ENCODE measurements at places on chromosomes 2 and 18.

DNA sequence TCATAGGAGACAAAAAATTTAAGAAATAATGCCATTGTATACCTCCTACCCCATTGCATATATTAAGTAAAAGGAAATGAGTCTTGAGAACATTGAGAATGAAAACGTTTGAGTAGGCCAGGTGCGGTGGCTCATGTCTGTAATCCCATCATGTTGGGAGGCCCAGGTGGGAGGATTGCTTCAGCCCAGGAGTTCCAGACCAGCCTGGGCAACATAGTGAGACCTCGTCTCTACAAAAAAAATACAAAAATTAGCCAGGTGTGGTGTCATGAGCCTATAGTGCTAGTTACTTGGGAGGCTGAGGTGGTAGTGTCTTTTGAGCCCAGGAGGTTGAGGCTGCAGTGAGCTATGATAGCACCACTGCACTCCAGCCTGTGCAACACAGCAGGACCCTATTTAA, 107.7 kb upstream of the MGAT5 start:
- DNase-seq, result no peak

DNA sequence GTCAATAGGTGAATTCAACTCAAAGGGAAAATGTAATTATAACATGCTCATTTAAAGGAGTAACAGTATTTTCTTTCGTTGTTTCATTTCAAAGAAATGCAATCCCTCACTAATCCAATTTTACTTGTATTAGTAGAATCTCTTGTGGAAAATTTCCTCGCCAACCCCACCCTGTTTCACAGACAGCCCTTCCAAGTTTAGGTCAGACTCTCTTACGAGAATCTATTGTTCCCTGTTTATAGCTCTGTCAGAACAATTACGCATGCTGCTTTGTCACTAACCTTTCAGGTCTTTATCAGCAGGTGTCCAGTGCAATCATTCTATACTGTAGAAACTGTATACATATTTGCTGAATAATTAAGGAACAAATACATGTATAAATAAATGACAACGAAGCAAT, 657.8 kb upstream of the LINC00305 start:
- DNase-seq, result no peak

- DNase-seq, result no peak
Observed at GRCh38 chr2:1539441-1539840, 126.2 kb downstream of the TPO start.

DNA sequence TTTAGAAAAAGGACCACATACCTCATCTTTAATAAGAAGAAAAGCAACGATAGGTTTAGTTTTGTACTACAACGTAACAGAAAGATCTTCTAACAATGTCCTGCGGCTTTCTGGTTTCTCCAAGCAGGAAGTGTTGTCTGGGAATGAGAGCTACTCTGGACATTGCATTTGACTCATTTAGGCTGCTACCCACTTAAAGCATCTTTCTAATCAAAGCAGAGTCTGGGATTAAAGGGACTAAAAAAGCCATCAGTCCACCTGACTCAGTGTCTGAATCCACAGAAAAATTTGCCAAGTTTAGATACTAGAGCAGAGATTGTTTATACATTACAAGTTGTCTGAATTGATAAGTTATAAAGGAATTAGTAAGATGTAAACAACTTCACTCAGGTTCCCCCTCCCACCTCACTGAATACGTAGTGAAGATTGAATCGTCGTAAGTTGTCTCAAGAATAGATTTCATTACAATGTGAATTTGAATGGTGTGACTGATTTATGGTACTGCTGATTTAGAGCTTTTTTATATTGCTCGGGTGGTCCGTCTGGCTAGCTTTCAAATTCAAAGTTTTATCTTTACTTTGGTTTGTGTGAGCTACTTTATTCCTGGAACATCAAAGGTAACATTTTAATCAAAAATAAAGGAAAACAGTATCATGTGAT, 70.2 kb upstream of the SMIM21 start:
- DNase-seq, result no peak

GRCh38 chr2:179265082-179265510, 464 bp upstream of the SESTD1 start:
- no peak for DNase-seq

DNA sequence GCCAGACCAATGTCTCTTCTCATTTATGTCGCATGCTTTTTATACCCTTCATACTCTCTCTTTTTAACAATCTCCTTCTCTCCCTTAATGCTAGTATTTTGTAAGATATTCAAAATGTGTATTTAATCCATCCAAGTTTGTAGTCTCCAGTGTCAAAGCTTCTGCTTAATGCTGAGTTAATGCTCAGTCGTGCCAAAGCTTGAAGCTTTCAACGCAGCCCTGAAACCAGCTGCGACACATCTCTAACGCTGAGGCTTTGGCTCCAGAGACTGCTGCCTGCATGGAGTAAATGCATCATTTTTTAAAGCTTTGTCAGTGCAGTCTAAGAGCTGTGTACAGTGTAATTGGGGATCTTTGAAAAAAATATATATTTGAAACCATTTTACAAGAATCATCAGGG, 2108.8 kb upstream of the PIK3C3 start:
- no peak for DNase-seq

GRCh38 chr2:155368934-155369333, 670.4 kb downstream of the KCNJ3 start:
- no peak for DNase-seq

DNA sequence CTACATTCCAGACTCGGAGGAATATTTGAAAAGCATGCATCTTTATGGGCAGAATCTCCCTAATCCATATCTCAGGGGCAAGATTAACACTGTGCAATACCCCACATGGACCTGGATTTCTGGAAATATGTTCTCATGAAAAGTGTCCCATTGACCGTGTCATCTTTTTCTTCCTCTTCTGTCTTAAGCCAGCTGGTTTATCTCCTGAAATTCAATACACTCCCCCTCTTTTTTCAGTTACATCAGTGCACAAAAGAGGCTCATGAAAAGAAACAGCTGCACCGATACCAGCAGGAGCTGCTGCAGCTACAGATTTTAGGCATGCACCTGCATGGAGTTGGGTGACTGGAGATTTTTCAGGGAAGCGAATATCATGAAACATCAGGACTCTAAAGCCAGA, 117.2 kb downstream of the SLC4A3 start:
- no peak for DNase-seq

GRCh38 chr2:162925595-162925994, 87.0 kb upstream of the KCNH7 start:
- DNase-seq, result no peak

- no peak for DNase-seq
Observed at GRCh38 chr2:232835687-232836208, 34.3 kb upstream of the SNORC start.

DNA sequence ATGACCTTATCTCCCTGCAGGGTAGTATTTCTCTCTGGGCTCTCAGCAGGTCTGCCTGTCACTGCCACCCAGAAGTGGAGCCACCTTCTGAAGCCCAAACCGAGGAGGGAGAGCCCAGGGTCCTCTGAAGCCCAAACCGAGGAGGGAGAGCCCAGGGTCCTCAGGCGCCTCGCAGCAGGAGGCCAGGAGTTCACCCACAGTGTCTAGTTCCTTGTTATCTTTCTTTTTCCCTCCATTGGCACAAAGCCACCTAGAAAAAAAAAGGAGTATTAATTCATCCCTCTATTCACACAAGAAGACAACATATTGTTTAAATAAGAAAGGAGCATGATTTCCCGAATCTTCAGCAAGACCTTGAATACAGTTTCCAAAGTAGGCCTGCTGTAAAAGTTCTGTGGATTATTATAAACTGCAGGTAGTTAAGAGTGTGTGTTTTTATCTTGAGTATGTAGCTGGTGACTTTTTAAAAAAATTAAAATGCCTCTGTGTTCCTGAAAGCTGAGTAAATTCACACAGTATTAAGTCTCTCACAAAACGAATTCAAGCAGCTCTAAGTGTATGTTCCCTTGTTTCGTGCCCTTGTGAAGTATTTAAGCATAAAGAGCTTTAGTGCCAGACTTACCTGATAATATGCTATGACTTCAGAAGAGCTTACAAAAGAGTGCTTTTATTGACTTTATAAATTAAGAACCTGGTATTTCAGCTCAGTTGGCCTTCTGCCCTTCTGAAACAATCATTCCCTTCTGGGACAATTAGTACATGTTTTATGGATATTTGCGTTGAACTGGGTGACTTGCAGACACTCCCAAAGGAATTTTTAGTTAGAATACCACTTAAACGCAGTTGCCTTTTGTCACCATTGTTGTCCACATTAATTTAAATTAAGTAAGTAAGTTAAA, 11.7 kb upstream of the GRHL1 start:
- no peak for DNase-seq

- DNase-seq, result no peak
Observed at GRCh38 chr2:42843131-42843530, 50.7 kb upstream of the HAAO start.

DNA sequence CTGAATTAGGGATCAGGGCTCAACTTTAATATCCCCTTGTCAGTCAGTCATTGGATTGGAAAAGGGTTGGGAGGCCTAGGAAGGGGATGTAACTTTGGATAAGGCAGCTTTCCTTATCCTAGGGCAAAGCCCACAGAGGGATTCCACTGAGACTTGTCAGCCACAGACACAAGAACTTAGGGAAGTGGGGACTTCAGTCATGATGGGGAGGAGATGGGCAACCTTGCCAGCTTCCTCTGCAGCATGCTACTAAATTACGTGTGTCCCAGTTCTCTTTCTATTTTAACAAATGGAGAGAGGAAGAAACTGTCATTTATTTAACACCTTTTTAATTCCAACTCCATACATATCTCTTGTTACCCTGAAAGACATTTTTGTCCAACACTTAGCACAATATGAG, 237.8 kb downstream of the WDR7 start:
- no peak for DNase-seq

- DNase-seq, result no peak
Observed at GRCh38 chr2:59693231-59693959, 860.1 kb downstream of the BCL11A start.

GRCh38 chr2:46297546-46298271, 502 bp downstream of the EPAS1 start:
- DNase-seq, result peak; percentile 63

- no peak for DNase-seq
Observed at GRCh38 chr2:188364033-188364630, 72.5 kb downstream of the GULP1 start.

- DNase-seq, result no peak
Observed at GRCh38 chr18:51711298-51711889, 513.9 kb upstream of the MEX3C start.

- no peak for DNase-seq
Observed at GRCh38 chr2:227826019-227826521, 12.4 kb downstream of the CCL20 start.

DNA sequence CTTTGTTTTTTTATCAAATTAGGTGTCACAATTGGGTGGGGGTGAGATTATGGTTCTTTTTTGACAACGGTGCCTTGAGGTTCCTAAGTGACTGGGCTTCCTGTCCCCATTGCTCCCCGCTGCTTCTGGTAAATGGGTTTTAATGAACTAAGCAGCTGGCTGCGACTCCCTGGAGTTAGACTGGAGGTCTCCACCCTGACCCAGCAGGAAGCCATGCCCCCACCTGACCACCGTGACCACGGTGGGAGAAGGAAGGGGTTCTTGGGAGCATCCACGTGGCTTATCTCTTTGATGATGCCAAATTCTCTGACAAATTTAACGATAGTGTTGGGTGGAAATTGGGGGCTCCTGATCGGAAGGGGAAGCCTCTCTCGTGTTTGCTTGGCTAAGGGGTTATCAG, 12.2 kb downstream of the CNDP2 start:
- DNase-seq, result no peak

GRCh38 chr2:241759067-241759807, 17.4 kb upstream of the GAL3ST2 start:
- DNase-seq, result no peak

DNA sequence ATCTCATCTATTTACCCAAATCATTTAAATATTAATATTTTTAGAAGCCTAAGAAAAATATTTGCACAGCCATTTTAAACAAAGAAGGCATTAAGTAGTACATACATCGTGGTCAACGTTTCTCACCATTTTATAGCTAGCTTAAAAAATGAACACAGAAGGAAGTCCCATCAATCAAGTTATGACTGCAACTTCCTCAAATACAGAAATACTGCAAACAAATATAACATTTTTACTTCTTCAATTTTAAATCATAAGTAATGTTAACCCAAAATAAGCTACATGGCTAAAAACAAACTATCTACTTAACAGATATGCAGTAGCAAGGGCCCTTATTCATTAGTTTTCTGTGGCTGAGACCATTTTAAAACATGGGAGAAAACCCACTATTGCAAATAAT, 30.6 kb downstream of the ITSN2 start:
- no peak for DNase-seq

- no peak for DNase-seq
Observed at GRCh38 chr18:24271381-24272228, 126.0 kb downstream of the OSBPL1A start.

- no peak for DNase-seq
Observed at GRCh38 chr2:147487286-147487977, 357.4 kb upstream of the ACVR2A start.

GRCh38 chr2:227880460-227880859, 9.0 kb downstream of the DAW1 start:
- DNase-seq, result no peak

DNA sequence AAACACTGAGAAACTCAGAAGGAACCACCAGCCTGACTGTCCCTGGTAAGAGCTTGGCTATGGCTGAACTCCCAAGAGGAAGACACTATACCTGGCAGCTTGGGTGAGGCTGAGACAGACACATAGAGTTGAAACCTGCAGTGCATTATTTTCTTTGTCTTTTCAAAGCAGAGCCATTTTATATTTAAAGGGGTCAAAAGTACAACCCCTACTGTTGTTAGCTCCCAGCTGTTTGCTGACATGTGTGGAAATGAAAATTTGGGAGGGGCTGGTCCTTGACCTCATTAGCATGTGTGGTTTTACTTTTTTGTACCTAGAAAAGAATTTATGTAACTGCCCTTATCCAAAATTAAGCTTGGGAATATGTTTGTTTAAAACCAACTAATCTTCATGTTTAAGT, 309.0 kb downstream of the RPRM start:
- no peak for DNase-seq

DNA sequence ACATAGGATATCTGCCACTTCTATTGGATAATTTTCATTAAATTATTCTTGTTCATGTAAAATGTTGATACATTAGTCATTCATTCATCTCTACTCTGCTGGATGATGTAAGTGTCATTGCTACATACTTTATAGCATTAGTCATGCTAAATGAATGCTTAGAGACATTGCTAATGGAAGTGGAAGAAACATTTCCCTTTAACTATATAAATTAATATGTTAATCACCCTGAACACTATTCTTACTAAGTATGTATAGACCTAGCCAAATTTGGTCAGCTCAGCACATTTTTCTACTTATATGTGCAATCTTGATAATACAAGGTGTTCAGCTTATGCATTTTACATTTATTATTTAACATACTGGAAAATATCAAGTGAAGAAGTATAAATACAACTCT, 160.2 kb downstream of the DPP4 start:
- DNase-seq, result no peak

GRCh38 chr2:75053484-75054112, 95.2 kb downstream of the POLE4 start:
- DNase-seq, result no peak

DNA sequence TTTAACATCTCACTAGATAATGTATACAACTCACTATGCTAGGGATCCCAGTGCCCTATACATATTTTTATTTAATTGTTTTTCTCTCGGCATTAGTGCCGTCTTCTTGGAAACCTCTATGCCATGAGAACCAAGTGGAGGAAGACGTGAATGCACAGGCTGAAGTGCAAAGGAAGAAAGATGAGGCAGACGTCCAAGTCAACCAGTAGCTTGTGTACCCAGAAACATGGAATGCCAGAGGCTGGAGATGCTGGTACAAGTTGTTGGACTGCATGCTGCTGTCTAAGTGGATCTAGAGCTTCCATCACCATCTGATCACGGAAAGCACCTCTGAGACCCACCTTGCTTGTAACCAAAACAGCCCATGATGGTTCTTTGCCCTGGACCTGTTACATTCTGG, 12.5 kb upstream of the GEMIN6 start:
- no peak for DNase-seq

All from stimulated activated CD8-positive, alpha-beta memory T cell treated with anti-CD3 and anti-CD28 coated beads, Interleukin-15, amount 100 ng/mL, for 4 hours (primary cell).